Mesenchymal stem cell (in vitro differentiated cells and primary cell): ENCODE measurements at places on chromosomes 5 and 9.

DNA sequence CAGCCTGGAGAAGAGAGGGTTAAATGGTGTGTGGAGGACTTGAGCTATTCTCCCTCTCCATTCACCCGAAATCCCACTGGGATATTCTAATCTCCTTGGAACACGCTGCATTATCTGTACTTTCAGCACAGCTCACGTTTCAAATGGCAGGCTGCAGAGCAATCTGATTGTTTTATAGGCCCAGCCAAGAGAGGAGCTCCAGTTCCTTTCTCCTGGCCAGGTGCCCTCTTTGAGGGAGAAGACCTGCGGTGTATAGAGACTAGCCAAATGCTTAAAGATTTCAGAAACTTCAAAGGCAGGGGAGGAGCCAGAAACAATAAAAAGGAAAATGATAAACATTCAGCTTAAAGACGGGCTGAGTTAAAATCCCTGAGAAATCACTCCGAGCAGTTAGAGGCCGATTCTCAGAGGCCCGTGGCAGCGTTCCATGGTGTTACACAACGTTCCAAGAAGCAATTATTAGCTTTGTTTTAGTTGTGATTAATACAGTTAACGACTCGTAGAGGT is 564.0 kb upstream of the KLF4 start:
- H3K4me3 ChIP-seq = peak overlapping the region; percentile 50
- H3K36me3 ChIP-seq = no peaks in the 10 kb centered on the region
- H3K27ac ChIP-seq = no peak overlapping the region
- peak; percentile 43 for DNase-seq

GRCh38 chr9:102514541-102514940 is 480.6 kb upstream of the CYLC2 start:
- no peaks in the 10 kb centered on the region for H3K36me3 ChIP-seq
- H3K27me3 ChIP-seq = no peaks in the 10 kb centered on the region
- no peak for DNase-seq
- H3K27ac ChIP-seq = no peak overlapping the region

- H3K27me3 ChIP-seq = no peaks in the 10 kb centered on the region
- no peak overlapping the region for H3K27ac ChIP-seq
- peaks cover 14% of the 10 kb centered on the region for H3K36me3 ChIP-seq
- H3K4me3 ChIP-seq = peak overlapping the region; percentile 78
- peak; percentile 8 for DNase-seq
- H3K4me1 ChIP-seq = peaks cover 20% of the 10 kb centered on the region
These were observed 831 bp upstream of the TBC1D9B start for GRCh38 chr5:179908528-179908927.

DNA sequence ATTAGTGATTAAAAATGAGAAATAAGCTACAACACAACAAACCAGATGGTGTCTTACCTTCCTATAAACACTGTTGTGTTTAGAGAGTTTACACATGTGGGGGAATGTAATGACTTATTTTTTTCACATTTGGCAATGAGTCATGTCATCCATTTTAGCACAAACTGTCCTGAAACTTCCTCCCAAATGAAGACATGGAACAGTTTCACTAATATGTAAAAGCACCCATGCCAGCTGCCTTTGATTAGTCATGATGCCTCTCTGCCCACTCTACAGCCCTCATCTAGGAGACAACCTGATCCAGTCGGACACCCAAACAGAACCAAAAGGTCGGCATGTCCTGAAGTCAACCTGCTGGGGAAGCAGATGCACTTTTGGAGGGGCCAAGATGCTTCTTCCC is 98.2 kb downstream of the SEMA5A start:
- H3K4me1 ChIP-seq = peaks cover 11% of the 10 kb centered on the region
- H3K27ac ChIP-seq = no peak overlapping the region
- H3K36me3 ChIP-seq = no peaks in the 10 kb centered on the region
- no peak overlapping the region for H3K4me3 ChIP-seq

DNA sequence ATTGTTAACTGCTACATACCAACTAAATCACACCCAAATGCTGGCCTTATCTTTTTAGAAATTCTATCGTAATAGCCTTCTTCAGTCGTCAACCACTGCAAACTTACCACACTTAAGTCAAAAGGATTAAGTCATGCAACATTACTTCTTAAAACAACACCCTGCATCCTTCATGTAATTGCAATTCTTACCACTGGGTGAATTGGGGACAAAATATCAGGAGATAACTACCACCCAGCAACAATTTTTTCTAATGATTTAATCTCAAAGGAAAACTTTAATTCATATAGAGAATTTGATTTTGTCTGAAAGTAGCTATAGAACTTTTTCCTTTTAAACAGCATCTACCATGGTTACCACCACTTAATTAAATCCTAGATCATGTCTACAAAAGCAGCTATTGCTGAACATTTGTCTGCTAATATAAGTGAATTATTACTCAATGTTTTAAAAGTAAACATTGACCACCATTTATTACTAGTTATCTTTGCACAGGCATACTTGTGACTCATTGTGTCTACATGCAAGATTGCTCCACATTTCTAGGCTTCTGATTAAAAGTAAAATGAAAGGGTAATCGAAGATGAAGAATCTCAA is 10.5 kb downstream of the MLLT3 start:
- peaks cover 2% of the 10 kb centered on the region for H3K4me1 ChIP-seq
- H3K4me3 ChIP-seq = no peak overlapping the region
- no peaks in the 10 kb centered on the region for H3K27me3 ChIP-seq
- peak; percentile 84 for DNase-seq
- H3K27ac ChIP-seq = peak overlapping the region; percentile 52

DNA sequence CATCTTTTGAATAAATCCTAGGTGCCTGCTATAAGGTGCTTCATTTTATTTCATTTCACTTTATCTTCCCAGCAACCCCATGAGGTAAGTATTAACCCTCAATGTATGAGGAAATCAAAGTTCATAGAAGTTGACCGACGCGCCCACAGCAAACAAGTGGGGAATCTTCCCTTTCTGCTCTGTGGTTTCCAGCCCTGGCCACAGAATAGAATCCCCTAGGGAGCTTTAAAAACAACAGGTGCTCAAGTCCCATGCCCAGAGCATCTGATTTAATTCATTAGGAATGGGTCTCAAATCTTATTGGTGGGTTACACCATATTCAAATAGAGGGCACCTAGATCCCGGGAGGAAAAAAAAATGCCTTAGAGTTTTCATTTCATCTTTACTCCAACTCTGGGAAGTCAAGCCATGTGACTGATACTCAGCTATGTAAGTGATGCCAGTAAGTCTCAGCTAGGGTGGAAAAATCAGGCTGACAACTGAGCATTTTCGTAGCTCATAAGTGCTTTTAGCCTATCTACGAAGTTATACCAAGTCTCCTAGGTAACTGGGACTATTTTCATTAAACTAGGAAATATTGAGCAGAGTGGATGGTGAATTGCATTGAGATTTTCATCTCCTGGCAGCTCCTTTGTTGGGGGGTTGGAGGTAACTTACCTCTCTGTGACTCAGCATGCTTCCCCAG is 353.4 kb upstream of the SLC30A5 start:
- no peaks in the 10 kb centered on the region for H3K4me1 ChIP-seq
- H3K4me3 ChIP-seq = no peak overlapping the region
- H3K27me3 ChIP-seq = peaks cover 14% of the 10 kb centered on the region
- H3K36me3 ChIP-seq = no peaks in the 10 kb centered on the region

DNA sequence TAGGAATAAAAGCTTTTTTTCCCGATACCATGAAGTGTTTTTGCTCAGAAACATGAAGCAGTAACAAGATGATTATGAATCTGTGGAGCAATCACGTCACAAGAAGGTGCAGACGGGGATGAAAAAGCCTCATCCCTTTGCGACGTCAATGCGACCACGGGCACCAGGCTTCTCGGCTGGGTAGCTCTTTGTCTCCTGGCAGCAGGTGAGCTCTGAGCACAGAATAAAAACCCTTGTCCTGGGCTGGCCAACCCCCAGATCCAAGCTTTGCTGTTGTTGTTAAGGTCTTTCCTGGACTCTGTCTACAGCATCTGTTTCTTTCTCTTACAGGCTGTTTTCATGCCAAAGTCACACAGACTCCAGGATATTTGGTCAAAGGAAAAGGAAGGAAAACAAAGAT is 113.8 kb downstream of the ANKRD18B start:
- H3K36me3 ChIP-seq = no peaks in the 10 kb centered on the region
- H3K4me3 ChIP-seq = no peak overlapping the region
- DNase-seq = no peak

DNA sequence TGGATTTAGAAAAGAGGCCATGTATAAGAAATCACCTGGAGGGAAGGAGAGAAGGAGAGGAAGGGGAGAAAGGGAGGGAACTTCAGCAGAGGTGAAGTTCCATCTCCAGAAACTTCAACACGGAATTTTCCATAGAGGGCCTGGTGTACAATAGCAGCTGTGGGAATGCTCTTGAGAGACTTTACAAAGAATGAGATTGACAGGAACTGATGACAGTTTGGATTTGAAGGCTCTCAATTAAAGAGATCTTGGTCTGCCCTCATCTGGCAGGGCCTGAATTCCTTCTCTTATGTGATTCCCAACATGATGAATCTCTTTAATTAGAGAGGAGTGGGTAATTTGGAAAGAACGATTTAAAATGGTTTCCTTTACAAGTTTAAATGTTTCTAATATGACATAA is 143.5 kb downstream of the MLLT3 start:
- H3K27ac ChIP-seq = no peak overlapping the region
- H3K4me1 ChIP-seq = peaks cover 1% of the 10 kb centered on the region
- H3K36me3 ChIP-seq = no peaks in the 10 kb centered on the region
- no peak overlapping the region for H3K4me3 ChIP-seq

DNA sequence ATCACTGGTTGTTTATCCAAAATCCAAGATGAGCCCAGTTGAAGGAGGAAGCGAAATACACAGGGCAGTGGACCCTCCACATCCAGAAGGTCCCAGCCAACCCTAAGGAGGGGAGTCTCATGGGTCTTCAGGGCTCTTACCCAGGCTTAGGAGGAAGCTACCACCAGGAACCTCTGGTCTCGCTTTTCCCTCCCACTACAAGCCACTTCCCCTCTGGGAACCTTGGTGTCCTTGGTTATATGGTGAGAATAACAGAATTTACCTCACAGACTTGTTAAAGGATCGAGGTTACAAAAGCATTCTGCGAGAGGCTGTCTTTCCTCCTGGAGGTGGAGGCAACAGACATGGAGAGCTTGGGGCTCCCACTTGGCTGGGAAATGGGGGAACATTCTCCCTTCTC is 3.4 kb downstream of the HIGD2A start:
- H3K4me1 ChIP-seq = peaks cover 13% of the 10 kb centered on the region
- no peak for DNase-seq
- no peak overlapping the region for H3K27ac ChIP-seq
- H3K4me3 ChIP-seq = no peak overlapping the region
- no peaks in the 10 kb centered on the region for H3K27me3 ChIP-seq

DNA sequence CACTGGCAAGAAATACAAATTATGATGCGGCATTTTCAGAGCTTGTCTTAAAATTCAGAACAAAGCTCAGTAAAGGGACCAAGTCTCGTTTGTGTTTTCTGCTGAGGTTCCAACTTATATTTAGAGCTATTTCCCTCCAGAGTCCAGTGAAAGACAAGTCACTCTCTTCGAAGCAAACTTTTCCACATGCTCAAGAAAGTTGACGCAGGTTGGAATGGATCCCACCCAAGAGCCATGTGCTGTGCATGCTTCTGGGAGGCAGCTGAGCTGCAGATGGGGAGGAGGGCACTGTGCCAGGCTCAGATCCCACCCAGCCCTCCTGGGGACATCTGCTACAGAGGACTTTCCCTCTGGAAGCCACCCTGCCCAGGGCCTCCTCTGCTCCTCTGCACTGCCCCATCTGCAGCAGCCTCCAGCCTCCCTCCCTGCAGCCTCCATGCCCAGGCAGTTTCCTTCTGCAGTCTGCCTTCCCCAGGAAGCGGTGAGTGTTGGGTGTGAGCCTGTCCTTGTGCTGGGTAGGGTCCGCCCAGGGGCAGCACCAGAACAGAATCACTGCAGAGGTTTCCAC is 75.3 kb downstream of the COL23A1 start:
- no peaks in the 10 kb centered on the region for H3K27me3 ChIP-seq
- DNase-seq = no peak
- H3K36me3 ChIP-seq = no peaks in the 10 kb centered on the region
- H3K27ac ChIP-seq = no peak overlapping the region
- no peaks in the 10 kb centered on the region for H3K4me1 ChIP-seq

DNA sequence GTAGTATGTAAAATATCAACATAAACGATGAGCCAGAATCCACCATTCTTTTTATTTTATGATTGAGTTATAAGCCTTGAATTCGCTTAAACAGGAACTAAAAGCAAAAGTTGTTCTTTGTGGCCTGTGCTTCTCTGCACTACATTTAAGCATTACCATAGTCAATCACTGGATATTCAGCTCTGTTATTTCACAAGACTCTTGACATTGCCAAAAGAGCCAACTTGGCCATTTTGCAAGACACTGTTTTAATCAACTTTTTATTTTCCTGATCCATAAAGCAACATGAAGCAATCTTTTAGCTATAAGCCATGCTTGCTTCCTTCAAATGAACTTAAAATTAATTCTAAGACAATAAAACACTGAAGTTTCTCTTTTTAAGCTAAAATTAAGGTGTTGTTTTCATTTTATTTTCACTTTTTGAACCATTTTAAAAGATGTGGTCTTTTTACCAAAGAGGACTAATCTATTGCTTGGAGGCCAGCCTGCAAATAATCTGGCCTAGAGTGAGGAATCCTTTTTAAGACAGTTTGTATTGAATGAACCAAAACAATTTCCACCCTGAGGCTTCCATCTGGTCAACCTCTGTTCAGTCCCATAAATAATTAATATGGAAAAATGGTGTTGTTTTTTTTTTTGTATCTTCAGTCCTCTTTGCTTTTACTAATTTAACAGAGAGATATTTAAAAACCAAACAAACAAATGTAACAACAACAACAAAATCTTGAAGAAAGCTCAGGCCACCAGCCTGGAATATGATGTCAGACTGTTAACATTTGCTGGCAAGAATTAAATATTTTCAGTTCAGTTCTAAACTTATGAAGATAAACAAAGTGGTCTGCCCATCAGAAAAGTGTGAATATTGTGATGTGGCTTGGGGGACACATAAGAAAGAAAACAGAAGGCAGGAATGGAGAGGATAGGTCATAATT is 274.4 kb downstream of the MARCHF11 start:
- H3K27ac ChIP-seq = no peak overlapping the region
- no peaks in the 10 kb centered on the region for H3K4me1 ChIP-seq
- no peaks in the 10 kb centered on the region for H3K36me3 ChIP-seq

DNA sequence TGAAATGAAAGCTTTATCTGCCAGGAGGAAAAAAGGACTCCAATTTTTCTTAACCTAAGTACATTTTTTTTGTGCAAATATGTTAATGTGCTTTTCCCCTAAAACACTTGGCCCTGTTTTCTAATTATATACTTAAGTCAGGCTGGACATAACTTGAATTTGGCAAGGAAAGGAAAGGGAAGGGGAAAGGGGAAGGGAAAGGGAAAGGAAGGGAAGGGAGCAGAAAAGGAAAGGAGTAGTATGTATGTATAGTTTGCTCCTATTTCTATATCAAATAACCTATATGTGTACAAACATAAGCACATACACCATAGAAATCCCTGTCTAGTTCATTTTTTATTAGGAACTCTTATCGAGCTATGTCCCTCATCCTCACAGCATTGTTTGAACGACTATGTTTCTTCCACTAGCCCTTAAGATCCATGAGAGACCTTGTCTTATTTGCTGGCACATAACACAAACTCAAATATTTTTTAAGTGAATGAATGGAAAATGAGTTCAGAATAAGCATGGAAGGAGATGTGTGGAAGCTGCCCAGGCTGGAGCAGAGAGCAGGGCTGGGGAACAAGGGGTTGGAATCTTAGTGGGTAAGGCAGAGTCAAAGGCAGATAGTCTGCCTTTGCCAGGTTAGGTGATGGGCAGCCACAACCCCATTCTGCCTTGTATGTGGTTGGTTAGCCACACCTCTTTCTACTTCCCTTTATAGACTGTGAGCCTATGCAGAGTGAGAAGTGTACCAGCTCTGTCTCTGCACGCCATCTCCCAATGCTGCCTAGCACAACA is 70.0 kb downstream of the KLHL3 start:
- DNase-seq = no peak
- H3K4me3 ChIP-seq = no peak overlapping the region
- no peak overlapping the region for H3K27ac ChIP-seq
- peaks cover 9% of the 10 kb centered on the region for H3K4me1 ChIP-seq
- H3K36me3 ChIP-seq = no peaks in the 10 kb centered on the region
